ENCODE measurements at places on chromosomes 16 and 17.

- no peak for DNase-seq
Measured at GRCh38 chr16:29811896-29812665, at the start of gene PRRT2. Gene PRRT2 (plus strand): TSS chr16:29812193. CDS start chr16:29813055, 862 bp downstream.

GRCh38 chr17:63096426-63096825, 130.4 kb downstream of the TANC2 start:
- DNase-seq, result no peak

- DNase-seq, result no peak
Measured at GRCh38 chr16:75392906-75393305, 40.4 kb downstream of the CFDP1 start.

DNA sequence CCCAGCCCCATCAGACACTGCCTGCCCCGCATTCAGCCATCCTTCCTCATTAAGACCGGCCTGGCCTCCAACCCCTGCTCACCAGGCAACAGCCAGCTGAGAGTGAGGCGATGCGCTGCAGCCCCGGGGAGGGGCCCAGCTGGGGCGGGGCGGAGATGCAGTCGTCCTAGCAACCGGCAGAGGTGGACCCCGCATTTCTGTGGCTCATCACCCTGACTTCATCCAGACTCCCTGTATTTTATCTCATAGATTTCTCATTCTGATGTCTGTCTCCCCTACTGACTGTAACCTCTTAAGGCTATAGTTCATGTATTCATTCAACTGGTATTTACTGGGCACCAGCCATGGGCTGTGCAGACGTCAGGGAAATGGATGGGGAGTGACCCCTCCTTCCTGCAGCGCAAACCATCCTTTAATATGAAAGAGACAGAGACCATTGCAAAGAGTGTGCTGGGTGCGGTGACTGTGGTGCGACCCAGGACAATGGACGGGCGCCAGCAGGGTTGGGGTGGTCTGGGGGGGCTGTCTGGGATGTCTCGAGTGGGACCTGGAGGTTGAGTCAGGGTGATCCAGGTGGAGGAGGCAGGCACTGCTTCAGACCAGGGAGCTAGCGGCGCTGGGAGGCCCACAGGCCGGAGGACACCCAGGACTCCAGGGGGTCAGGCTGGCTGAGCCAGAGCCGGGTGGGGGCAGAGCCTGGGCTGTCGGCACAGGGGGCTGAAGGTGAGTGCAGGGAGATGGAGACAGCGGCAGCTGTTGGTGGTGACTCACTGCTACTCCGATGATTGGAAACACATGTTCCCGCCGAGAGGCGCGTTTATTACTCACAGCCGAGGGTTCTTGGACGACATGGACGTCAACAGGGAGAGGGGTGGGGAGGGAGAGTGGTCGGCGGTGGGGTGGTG, 10.5 kb upstream of the TIMP2 start:
- peak; percentile 33 for DNase-seq

GRCh38 chr17:79019632-79020584, 4.1 kb upstream of the C1QTNF1 start:
- DNase-seq, result no peak
